ENCODE measurements at places on chromosomes 4 and X. TPM values are rescaled to one million over a fixed set of nuclear protein-coding genes. Genes with fewer than 3 reads are reported as not detected.

APOOL gene
- 17.4 TPM for total RNA-seq

GRIA3 gene
- not detected for total RNA-seq

CXorf65 gene
- not detected for total RNA-seq

RADX gene
- 0.09 TPM for total RNA-seq

TEX13C gene
- total RNA-seq = not detected

CCDC110 gene
- total RNA-seq = 0.28 TPM

ABLIM2 gene
- total RNA-seq = 0.30 TPM

NXF2B gene
- not detected for total RNA-seq

GRCh38 chr4:6988016-6988715, 55.0 kb upstream of the TADA2B start:
- DNase-seq = no peak
- H3K4me3 ChIP-seq = peak overlapping the region; percentile 23
- H3K4me1 ChIP-seq = peaks cover 58% of the 10 kb centered on the region
- no peaks in the 10 kb centered on the region for H3K36me3 ChIP-seq
- H3K27me3 ChIP-seq = no peaks in the 10 kb centered on the region

DNA sequence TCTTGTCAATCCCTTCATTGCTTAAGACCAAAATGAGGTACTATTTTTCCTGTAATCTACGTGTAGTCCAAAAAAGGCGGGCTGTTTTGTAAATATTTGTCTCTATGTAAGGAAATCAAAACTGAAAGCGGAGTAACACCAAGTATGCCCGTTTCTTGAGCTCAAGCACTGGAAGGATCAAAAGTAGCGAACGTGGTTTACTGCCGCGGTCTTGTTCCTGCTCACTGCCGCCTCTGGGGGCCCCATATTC, 71.5 kb downstream of the AFF1 start:
- no peak for DNase-seq
- peak overlapping the region; percentile 92 for H3K27ac ChIP-seq
- H3K36me3 ChIP-seq = no peaks in the 10 kb centered on the region

DNA sequence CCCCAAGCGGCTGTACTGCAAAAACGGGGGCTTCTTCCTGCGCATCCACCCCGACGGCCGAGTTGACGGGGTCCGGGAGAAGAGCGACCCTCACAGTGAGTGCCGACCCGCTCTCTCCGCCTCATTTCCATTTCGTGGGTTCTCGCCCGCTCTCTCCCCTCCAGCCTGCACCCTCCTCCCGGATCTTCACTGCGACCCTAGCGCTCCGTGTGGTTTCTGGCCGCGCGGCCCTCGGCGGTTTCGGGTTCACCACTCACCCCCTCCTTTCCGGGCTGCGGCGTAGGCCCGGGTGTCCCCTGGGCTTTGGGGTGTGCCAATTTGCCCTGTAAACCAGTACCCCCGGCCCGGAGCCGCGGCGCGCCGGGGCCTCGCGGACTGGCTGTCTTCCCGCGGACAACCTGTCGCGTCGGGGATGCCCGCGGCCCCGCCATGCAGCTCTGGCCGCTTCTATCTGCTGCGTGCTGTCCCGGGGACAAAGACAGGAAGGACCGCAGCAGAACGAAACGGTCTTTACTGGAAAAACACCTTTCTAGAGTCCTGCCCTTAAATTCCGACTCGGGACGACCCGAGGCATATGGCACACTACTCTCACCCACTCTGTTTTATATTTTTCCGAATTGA, 737 bp downstream of the FGF2 start:
- peak overlapping the region; percentile 2 for H3K27ac ChIP-seq
- peak overlapping the region; percentile 75 for H3K4me3 ChIP-seq
- H3K36me3 ChIP-seq = no peaks in the 10 kb centered on the region
- H3K4me1 ChIP-seq = peaks cover 8% of the 10 kb centered on the region
- H3K27me3 ChIP-seq = no peaks in the 10 kb centered on the region
- DNase-seq = peak; percentile 55

GRCh38 chr4:10207116-10207515, 90.5 kb upstream of the WDR1 start:
- H3K4me1 ChIP-seq = peaks cover 7% of the 10 kb centered on the region
- DNase-seq = no peak
- H3K4me3 ChIP-seq = no peak overlapping the region
- H3K36me3 ChIP-seq = no peaks in the 10 kb centered on the region
- no peaks in the 10 kb centered on the region for H3K27me3 ChIP-seq

DNA sequence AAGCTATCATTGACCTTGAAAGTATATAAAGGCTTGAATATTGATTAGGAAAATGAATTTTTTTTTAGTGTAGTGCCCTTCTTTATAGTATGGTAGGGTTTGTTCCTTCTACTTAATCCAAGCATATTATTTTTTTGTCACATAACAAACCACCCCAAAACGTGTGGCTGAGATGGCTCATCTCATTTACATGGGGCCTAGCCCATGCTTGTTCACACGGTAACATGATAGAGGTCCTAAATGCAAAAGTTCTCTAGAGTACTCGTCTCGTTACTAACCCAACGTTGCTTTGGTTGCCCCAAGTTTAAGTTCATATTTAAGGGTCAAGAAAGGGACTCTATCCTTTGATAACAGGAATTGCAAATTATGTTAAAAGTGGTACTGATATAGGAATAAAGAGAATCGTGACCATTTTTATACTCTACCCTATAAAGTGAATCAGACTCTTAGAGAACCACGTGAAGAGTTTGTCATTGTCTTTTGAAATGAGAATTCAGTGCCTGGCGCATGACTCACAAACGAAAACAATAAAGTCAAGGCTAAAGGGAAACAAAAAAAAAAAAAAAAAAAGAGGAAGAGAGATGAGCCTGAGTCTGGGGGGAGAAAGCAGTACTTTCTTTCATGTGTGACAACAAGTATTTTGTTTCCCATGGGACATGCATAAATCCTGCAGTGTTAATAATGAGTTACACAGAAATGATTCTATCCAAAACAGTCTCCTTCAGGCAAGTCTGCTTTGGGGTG, 402.8 kb upstream of the NWD2 start:
- H3K4me1 ChIP-seq = no peaks in the 10 kb centered on the region
- H3K36me3 ChIP-seq = no peaks in the 10 kb centered on the region
- no peak overlapping the region for H3K27ac ChIP-seq
- no peak for DNase-seq
- H3K27me3 ChIP-seq = no peaks in the 10 kb centered on the region

- H3K36me3 ChIP-seq = no peaks in the 10 kb centered on the region
- DNase-seq = no peak
- H3K4me1 ChIP-seq = no peaks in the 10 kb centered on the region
- no peak overlapping the region for H3K4me3 ChIP-seq
- H3K27me3 ChIP-seq = no peaks in the 10 kb centered on the region
- H3K27ac ChIP-seq = no peak overlapping the region
Observed at GRCh38 chrX:34918091-34918736, 24.4 kb upstream of the FAM47B start.

DNA sequence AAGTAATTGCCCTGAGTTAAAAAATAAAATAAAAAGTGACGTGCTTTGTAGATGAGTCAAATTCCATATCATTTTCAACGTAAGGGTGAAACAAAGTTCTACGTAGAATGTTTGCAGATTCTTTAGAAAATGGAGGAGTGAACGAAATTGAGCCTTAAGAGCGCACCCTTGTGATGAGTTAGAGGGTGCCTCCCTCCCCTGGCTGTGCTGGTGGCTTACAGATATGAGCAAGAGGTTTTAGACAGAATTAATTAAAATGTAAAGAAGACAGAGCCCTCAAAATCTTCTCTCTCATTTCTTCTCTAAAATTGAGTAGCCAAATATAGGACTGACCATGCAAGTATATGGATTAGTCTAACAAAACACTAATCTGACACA, 30.2 kb upstream of the LGI2 start:
- no peaks in the 10 kb centered on the region for H3K36me3 ChIP-seq
- no peak overlapping the region for H3K4me3 ChIP-seq
- no peak for DNase-seq
- no peak overlapping the region for H3K27ac ChIP-seq

DNA sequence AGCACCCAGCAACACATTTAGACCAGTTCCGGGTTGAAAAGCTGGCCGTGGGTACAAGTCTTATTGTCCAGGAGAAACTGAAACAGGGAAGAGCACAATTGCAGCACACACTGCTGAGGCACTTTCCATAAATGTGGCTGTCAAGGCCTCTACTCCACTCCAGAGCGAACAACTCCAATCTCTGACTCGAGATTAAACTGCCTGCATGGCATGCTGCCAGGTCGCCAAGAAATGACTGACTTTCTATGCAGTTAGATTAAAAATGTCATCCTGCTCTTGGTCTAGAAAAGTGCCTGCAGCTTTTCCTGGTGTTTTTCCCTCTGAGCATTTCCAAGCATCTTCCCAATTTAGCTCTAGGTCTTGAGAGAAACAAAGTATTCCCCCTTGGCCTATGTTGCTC, 260.6 kb upstream of the EMCN start:
- H3K36me3 ChIP-seq = no peaks in the 10 kb centered on the region
- H3K27ac ChIP-seq = no peak overlapping the region
- H3K4me1 ChIP-seq = no peaks in the 10 kb centered on the region
- H3K4me3 ChIP-seq = no peak overlapping the region
- DNase-seq = no peak

GRCh38 chr4:41430792-41431191, 107.2 kb upstream of the LIMCH1 start:
- H3K4me3 ChIP-seq = no peak overlapping the region
- no peaks in the 10 kb centered on the region for H3K36me3 ChIP-seq
- DNase-seq = no peak
- peaks cover 43% of the 10 kb centered on the region for H3K27me3 ChIP-seq
- H3K27ac ChIP-seq = no peak overlapping the region
- peaks cover 26% of the 10 kb centered on the region for H3K4me1 ChIP-seq

- no peaks in the 10 kb centered on the region for H3K36me3 ChIP-seq
- DNase-seq = no peak
- no peak overlapping the region for H3K4me3 ChIP-seq
- H3K27ac ChIP-seq = no peak overlapping the region
Observed at GRCh38 chr4:111991163-111991562, 154.1 kb upstream of the FAM241A start.

- H3K27ac ChIP-seq = no peak overlapping the region
- H3K4me3 ChIP-seq = no peak overlapping the region
- no peaks in the 10 kb centered on the region for H3K27me3 ChIP-seq
- no peak for DNase-seq
- H3K36me3 ChIP-seq = no peaks in the 10 kb centered on the region
Observed at GRCh38 chr4:120007191-120007871, 59.3 kb downstream of the MAD2L1 start.

DNA sequence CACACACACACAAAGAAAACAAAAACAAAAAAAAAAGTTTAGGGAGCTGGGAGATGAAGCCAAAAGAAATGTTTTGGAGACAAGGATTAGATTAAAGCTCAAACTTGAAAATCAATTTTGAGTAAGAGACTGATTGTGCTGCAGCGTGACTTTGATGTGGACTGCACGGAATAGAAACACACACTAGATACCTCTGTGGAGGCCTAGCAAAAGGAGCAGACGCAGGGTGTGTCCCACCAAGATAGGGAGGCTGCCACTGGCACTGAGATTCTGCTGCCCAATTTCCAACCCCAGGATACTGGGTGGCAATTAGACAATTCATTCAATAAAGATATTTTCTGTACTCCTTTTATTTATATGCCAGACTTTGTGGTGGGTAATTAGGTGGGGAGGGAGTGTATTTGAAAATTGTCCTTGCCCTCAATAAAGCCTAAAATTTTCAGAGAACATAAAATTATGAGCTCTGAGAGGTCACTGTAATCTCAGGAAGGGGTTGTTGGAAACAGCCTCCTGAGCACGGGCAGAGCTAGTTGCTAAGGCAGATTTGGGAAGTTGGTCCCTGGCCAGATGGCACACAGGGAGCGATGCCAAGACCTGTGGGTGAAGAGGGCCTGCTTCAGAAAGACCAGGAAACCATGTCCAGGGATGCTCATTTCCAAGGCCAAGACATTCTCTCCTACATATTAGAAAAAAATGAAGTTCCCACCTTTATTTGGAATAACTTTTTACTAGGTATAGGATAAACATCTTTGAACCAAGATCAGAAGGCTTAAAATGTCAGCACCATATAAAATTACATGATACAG, 1.9 kb upstream of the PPP3CA start:
- peak; percentile 56 for DNase-seq
- H3K27ac ChIP-seq = no peak overlapping the region
- H3K4me3 ChIP-seq = no peak overlapping the region
- no peaks in the 10 kb centered on the region for H3K27me3 ChIP-seq
- peaks cover 15% of the 10 kb centered on the region for H3K4me1 ChIP-seq
- H3K36me3 ChIP-seq = no peaks in the 10 kb centered on the region

DNA sequence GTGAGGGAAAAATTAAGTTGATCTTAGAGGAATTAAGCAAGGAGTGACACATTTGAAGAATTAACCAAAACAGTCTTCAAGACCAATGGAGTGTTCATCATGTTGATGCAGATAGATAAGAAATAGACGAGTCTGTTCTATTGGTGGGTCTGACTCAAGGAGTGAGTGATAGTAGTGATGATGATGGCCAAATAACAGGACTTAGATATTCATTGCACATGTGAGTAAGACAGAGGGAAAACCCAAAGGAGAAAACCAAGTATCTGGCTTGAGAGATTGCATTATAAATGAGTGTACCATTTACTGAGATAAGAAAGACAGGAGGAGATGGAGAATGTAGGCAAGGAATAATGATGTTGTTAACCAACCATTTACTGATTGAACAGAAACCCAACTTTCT, 321.3 kb downstream of the ADGRL3 start:
- H3K4me3 ChIP-seq = no peak overlapping the region
- no peak for DNase-seq
- peaks cover 2% of the 10 kb centered on the region for H3K4me1 ChIP-seq
- H3K36me3 ChIP-seq = no peaks in the 10 kb centered on the region

- no peaks in the 10 kb centered on the region for H3K27me3 ChIP-seq
- H3K27ac ChIP-seq = no peak within 1 kb of the TSS
- no peaks in the 10 kb centered on the region for H3K4me1 ChIP-seq
- no peaks in the 10 kb centered on the region for H3K36me3 ChIP-seq
- no peak within 1 kb of the TSS for H3K4me3 ChIP-seq
Observed at GRCh38 chrX:6228720-6229119, at the start of gene NLGN4X. NLGN4X (minus strand) TSS chrX:6228867; CDS start chrX:6151466, 77,401 bp downstream.

All from endothelial cell of umbilical vein (primary cell).